ENCODE measurements at places on chromosomes 12 and 14.
A peak's percentile ranks its signal among the peaks of the same experiment; 100 is the strongest.

- DNase-seq = peak; percentile 51
Observed at GRCh38 chr12:62859321-62859737, 75.6 kb downstream of the PPM1H start.

GRCh38 chr12:121970581-121971300, 50.9 kb upstream of the BCL7A start:
- DNase-seq = no peak

- no peak for DNase-seq
Observed at GRCh38 chr12:58046271-58046670, 104.9 kb downstream of the ATP23 start.

DNA sequence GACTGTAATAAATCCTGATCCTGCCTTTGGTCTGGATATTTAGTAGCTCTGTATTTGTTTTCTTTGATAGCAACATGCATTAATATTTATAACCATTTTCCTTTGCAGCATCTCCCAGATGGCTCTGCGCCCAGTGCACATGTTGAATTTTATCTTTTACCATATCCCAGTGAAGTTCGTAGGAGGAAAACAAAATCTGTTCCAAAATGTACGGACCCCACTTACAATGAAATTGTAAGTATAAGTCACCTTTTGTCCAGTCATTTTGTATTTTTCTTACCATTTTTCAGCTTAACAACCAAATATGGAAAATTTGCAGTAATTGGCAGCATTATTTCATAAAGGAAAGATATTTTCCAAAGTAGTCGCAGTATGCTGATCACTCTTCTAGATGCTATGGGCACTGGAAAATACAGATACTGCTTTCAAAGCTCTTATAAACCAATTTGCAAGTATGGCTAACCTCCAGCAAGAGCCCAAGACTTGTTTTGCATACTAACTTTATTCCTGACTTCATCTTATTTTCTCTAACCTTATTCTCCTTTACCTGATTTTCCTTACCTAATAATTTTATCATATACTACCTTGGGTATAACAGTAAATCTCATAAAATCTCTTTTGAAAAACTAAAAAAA, 97.4 kb downstream of the PLCZ1 start:
- no peak for DNase-seq

GRCh38 chr12:57764662-57765002, 2.2 kb downstream of the CYP27B1 start:
- DNase-seq = no peak

Measured in globus pallidus (tissue), 1 donor.